ENCODE measurements at places on chromosomes 1 and 21.

- DNase-seq: no peak
- H3K27me3 ChIP-seq: no peaks in the 10 kb centered on the region
- H3K27ac ChIP-seq: no peak overlapping the region
- no peaks in the 10 kb centered on the region for H3K36me3 ChIP-seq
- no peak overlapping the region for H3K4me3 ChIP-seq
Measured at GRCh38 chr1:11044086-11044848, 2.8 kb downstream of the MASP2 start.

DNA sequence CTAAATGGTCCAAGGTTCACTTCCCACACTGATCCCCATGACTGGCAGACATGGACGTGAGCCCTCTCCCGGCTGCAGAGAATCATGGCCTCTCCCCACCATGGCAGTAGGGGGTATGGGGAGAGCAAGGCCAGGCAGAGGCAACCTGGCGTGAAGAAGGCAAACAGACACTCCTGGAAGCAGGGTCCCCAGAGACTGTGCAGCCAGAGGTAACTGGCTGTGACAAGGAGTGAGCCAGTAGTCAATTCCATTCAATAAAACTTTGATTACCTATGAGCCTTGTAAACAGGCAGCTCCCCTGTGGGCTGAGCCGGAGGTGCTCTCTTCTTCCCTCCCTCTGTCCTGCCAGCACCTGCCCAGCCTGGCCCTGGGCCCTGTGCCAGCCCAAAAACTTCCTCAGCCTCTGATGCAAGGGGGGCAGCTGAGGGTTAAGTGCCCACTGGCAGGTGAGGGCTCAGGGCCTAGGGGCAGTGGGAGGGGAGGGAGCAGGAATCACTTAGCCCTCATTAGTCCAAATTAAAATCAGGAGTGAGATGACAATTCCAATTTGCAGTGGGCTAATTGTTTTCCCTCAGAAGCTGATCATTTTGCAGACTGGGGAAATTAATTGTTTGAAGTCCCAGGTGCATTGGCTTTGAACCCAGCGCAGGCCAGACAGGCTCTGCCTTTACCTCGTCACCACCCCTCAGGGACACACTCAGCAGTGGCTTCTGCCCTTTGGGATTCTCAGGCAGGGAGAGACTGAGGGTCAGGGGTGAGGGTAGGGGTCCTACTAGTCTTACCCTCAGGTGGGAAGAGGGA lies 35.6 kb downstream of the LRRN2 start:
- no peak overlapping the region for H3K4me3 ChIP-seq
- DNase-seq: no peak
- H3K36me3 ChIP-seq: no peaks in the 10 kb centered on the region
- no peak overlapping the region for H3K27ac ChIP-seq
- H3K4me1 ChIP-seq: no peaks in the 10 kb centered on the region
- H3K27me3 ChIP-seq: peaks cover 11% of the 10 kb centered on the region

DNA sequence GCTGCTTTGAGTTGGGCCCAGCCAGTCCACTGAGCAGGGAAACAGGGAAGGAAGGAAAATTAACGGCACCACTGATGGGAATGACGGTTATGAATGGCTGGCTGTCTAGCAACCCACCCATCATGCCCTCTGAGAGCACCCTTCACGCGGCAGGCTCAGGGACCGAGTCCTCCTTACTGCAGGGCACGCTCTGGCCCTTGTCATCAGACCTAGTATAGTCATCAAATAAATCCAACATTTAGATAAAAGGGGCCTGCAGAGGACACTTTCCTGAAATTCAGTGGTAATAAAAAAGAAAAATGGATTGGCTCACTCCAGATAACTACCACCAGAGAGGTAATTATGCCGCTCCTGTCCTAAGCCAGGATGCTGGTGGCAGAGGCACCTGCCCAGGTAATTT lies 509.4 kb downstream of the MATN1 start:
- no peak overlapping the region for H3K27ac ChIP-seq
- H3K36me3 ChIP-seq: no peaks in the 10 kb centered on the region
- no peak overlapping the region for H3K4me3 ChIP-seq
- H3K27me3 ChIP-seq: peaks cover 3% of the 10 kb centered on the region

DNA sequence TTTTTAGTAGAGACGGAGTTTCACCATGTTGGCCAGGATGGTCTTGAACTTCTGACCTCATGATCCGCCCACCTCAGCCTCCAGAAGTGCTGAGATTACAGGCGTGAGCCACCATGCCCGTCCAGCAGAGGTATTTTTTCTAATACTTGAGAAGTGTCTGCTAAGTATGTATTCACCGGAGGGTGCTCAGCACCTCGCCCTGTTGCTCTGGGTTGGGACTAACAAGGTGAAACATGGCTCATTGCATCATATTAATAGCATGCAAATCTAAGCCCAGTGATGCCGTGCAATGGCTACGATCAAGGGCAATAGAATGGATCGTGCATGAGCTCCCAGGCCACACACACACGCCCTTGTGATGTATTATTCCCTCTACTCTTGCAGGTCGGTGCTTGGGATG lies 68.7 kb downstream of the PDE9A start:
- H3K27ac ChIP-seq: no peak overlapping the region
- H3K27me3 ChIP-seq: no peaks in the 10 kb centered on the region
- no peaks in the 10 kb centered on the region for H3K36me3 ChIP-seq
- H3K4me1 ChIP-seq: peaks cover 2% of the 10 kb centered on the region
- no peak overlapping the region for H3K4me3 ChIP-seq

- no peak for DNase-seq
- H3K36me3 ChIP-seq: no peaks in the 10 kb centered on the region
- no peaks in the 10 kb centered on the region for H3K4me1 ChIP-seq
- H3K27me3 ChIP-seq: no peaks in the 10 kb centered on the region
Measured at GRCh38 chr1:93738075-93738622, 56.5 kb upstream of the BCAR3 start.

DNA sequence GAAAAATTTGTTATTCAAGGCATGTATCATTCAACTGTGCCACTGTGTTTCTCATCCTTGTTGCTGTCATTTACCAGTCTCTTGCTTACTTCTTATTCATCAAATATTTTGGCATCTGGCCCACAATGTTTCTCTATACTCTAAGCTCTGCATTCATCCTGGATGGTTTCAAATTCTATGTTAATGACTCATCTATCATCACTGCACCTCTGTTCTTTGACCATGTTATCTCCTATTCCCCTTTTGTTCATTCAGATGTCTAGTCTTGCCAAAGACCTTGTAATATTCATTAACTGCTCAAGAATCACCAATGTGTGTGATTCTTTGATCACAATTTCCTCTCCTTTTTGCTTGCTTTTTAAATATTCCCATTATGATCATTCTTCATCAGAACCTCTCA lies 54.6 kb upstream of the PRKACB start:
- H3K36me3 ChIP-seq: no peaks in the 10 kb centered on the region
- no peak overlapping the region for H3K27ac ChIP-seq
- no peaks in the 10 kb centered on the region for H3K27me3 ChIP-seq
- peaks cover 23% of the 10 kb centered on the region for H3K4me1 ChIP-seq
- no peak overlapping the region for H3K4me3 ChIP-seq

GRCh38 chr1:109517337-109517736 lies 7.8 kb upstream of the AMIGO1 start:
- H3K27me3 ChIP-seq: no peaks in the 10 kb centered on the region
- H3K36me3 ChIP-seq: no peaks in the 10 kb centered on the region
- no peaks in the 10 kb centered on the region for H3K4me1 ChIP-seq
- H3K27ac ChIP-seq: no peak overlapping the region

- H3K4me3 ChIP-seq: peak overlapping the region; percentile 16
- peak; percentile 77 for DNase-seq
- H3K36me3 ChIP-seq: peaks cover 12% of the 10 kb centered on the region
- H3K27ac ChIP-seq: no peak overlapping the region
- H3K27me3 ChIP-seq: peaks cover 13% of the 10 kb centered on the region
- H3K4me1 ChIP-seq: peaks cover 41% of the 10 kb centered on the region
Measured at GRCh38 chr1:47432071-47433036, 5.5 kb upstream of the FOXD2 start.

DNA sequence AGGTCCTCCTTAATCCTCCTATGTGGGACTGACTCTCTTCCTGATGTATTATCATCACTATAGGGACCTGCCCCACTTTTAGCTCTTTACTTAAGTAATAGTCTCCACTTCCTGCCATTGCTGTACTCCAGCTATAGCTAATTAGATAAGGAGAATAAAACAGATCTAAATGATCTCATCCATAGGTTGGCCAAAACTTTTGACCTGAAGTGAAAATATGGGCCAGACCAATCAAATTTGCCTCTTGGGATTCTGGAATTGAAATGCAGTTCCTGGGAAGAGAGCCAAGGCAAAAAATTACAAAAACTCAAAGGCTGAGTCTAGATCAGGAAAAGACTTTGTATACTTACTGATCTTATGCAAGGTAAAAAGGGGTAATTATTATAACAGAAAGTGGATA lies 36.1 kb upstream of the PDE4B start:
- H3K4me3 ChIP-seq: no peak overlapping the region
- H3K36me3 ChIP-seq: no peaks in the 10 kb centered on the region
- no peaks in the 10 kb centered on the region for H3K4me1 ChIP-seq
- no peak for DNase-seq
- no peak overlapping the region for H3K27ac ChIP-seq

DNA sequence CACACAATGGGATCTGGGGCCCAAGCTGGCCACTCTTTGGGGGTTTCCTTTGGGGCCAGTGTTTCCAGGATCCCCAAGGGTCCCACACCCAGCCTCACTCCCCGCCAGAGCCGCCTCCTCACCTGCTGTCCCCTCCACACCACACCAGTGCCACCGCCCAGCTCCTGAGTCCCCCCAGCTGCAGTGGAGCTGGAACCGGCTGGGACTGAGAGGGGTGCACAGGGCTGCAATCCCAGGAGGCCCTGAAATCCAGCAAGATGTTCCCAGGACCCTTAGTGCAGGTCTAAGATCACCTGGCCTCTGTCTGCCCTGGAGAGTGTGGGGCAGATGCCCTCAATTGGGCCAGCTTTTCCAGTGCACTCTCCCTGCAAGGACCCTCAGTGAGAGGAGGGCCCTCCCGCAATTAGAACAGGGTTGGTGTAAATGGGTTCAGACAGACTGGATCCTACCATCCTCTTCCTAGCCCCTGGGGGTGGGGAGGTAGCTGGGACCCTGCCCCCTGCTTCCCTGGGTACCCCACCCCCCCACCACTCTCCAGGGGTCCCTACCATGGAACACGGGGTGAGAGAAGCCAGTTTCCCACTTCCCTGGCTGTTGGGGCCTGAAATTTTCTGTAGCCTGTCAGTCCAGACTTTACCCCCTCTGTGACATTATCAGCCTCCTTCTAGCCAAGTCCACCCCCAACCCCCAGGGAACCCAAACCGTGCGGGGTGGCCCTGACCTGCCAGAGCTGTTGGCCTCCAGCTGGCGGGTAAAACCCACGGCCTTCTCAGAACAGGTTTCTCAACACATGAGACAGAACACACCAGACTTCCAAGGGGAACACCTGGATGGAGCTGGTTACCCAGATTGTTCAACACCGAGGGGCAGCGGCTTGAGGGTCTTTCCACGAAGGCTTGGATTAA lies 7.0 kb downstream of the KRTAP10-12 start:
- no peak overlapping the region for H3K4me3 ChIP-seq
- peaks cover 8% of the 10 kb centered on the region for H3K36me3 ChIP-seq

GRCh38 chr1:15756143-15757015 lies 2.2 kb upstream of the FBLIM1 start:
- DNase-seq: peak; percentile 28
- H3K4me3 ChIP-seq: no peak overlapping the region
- H3K27ac ChIP-seq: no peak overlapping the region
- peaks cover 12% of the 10 kb centered on the region for H3K4me1 ChIP-seq
- H3K36me3 ChIP-seq: no peaks in the 10 kb centered on the region

- H3K27me3 ChIP-seq: peaks cover 3% of the 10 kb centered on the region
- no peak overlapping the region for H3K27ac ChIP-seq
- H3K4me3 ChIP-seq: no peak overlapping the region
- no peak for DNase-seq
Measured at GRCh38 chr1:230386637-230387262, 39.4 kb downstream of the PGBD5 start.

GRCh38 chr1:80064524-80064923 lies 1058.0 kb upstream of the ADGRL4 start:
- no peak for DNase-seq
- H3K36me3 ChIP-seq: no peaks in the 10 kb centered on the region
- no peak overlapping the region for H3K4me3 ChIP-seq

DNA sequence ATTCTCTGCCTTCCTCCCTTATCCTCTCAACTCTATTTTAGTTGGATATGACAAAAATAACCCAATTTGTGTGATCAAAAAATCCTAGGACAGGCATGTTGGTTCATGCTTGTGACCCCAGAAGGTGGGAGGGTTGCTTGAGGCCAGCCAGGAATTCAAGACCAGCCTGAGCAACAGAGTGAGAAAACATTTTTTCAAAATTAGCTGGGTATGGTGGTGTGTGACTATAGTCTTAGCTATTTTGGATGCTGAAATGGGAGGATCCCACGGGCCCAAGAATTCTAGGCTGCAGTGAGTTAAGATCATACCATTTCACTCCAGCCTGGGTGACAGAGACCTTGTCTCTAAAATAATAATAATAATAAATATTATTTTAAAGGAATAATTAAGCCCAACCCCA lies 1383.1 kb upstream of the ADGRL2 start:
- H3K27ac ChIP-seq: no peak overlapping the region
- H3K27me3 ChIP-seq: no peaks in the 10 kb centered on the region
- no peak for DNase-seq

DNA sequence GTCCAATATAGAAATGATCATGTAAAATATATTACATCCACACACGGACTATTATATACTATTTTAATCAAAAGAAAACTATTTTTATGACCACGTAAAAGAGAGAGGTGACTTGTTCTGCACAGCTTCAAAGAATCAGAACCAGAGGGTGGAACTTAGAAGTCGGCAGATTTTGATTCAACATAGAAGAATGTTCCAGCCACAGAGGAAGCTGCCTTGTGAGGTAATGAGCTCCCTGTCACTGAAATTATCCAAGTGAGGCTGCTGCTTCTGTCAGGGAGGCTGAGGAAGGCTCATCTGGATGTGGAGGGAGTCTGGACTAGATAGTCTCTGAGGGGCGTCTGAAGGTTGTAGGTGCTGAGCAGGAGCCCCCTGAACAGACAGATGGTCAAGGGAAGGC lies 2.7 kb downstream of the PLEKHA6 start:
- H3K27me3 ChIP-seq: peaks cover 3% of the 10 kb centered on the region
- H3K4me3 ChIP-seq: no peak overlapping the region
- H3K36me3 ChIP-seq: no peaks in the 10 kb centered on the region
- no peak for DNase-seq

GRCh38 chr1:109891930-109892329 lies 18.7 kb upstream of the CSF1 start:
- no peak for DNase-seq
- H3K4me3 ChIP-seq: no peak overlapping the region
- H3K4me1 ChIP-seq: peaks cover 35% of the 10 kb centered on the region
- peaks cover 1% of the 10 kb centered on the region for H3K27me3 ChIP-seq
- H3K36me3 ChIP-seq: no peaks in the 10 kb centered on the region

- no peak for DNase-seq
- no peak overlapping the region for H3K4me3 ChIP-seq
- no peaks in the 10 kb centered on the region for H3K4me1 ChIP-seq
- no peaks in the 10 kb centered on the region for H3K27me3 ChIP-seq
- peaks cover 2% of the 10 kb centered on the region for H3K36me3 ChIP-seq
Measured at GRCh38 chr1:54253480-54253879, 53.5 kb downstream of the MRPL37 start.

DNA sequence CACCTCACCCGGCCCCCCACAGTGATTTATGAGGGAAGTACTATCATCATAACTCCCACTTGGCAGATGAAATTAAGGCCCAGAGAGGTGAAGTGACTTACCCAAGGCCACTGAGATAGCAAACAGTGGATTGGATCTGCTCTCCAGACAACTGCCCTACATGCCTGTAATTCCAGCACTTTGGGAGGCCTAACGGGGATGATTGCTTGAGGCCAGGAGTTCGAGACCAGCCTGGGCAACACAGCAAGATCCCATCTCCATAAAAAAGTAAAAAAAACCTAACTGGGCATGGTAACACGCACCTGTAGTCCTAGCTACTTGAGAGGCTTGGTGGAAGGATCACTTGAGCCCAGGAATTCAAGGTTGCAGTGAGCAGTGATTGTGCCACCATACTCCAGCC lies 14.2 kb upstream of the RNF19B start:
- no peak overlapping the region for H3K4me3 ChIP-seq
- H3K4me1 ChIP-seq: peaks cover 40% of the 10 kb centered on the region
- no peak for DNase-seq
- H3K27me3 ChIP-seq: peaks cover 2% of the 10 kb centered on the region
- H3K36me3 ChIP-seq: peaks cover 2% of the 10 kb centered on the region
- H3K27ac ChIP-seq: no peak overlapping the region

All from activated CD4-positive, alpha-beta memory T cell treated with anti-CD3 and anti-CD28 coated beads for 36 hours (primary cell).